ENCODE measurements at places on chromosomes 6 and 20.

- DNase-seq: no peak
Observed at GRCh38 chr6:113115196-113115595, 741.9 kb upstream of the MARCKS start.

DNA sequence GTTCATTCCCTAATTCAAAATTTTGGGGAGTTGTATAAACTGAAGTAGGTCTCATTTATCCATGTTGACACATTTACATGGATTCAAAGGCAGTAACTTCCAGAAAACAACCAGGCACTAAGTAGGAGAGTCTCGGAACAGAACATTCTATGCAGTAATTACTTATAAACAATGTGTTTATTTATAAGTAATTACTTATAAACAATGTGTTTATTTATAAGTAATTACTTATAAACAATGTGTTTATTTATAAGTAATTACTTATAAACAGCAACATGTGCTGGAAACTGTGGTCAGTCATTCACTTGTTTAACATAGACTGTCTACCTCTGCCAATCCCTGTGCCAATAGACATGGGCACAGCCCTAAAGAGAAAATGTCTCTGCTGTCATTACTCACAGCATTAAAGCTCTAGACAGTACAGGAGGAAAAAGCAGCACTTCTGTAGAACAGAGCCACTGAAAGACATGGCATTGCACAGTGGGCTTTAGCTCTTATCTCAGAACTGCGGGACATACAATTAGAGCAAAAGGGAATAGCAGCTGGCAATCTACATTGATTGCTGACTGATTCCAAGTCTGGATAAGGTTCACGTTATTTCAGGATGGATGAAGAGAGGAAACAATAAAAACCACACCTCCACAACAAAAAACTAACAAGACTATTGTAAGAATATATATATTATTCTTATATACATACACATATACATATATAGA is 188.2 kb downstream of the WDR27 start:
- DNase-seq: no peak

DNA sequence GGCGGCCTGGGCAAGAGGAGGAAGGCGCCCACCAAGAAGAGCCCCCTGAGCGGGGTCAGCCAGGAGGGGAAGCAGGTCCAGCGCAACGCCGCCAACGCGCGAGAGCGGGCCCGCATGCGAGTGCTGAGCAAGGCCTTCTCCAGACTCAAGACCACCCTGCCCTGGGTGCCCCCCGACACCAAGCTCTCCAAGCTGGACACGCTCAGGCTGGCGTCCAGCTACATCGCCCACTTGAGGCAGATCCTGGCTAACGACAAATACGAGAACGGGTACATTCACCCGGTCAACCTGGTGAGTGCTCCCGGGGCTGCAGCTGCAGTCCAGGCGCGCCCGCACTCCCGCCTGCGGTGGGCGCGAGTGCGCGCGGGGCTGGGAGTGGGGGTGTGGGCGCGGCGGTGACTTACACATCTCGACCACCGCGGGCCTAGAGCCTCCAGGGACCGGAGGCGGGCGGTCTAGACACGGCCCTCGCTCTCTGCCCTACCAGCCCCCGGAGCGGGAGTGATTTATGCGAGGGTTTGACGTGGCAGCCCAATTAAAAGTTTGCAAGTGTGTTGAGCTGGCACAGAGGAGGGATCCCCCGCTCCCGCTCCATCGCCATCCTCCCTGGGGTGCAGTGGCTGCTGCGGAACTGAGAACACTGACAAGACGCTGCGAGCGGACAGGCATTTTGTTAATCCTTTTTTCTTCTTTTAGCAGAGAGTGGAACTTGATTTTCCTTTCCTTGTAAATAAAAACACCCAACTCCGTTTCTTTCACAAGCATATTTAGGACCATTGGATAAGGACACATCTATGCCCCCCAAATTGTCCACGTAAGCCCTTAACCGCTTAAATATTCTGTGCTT is 867 bp downstream of the TCF21 start:
- DNase-seq: peak; percentile 37

GRCh38 chr6:30231067-30231466 is 17.9 kb upstream of the TRIM26 start:
- no peak for DNase-seq

- DNase-seq: no peak
Observed at GRCh38 chr20:4014031-4014474, 1.3 kb downstream of the RNF24 start.

- peak; percentile 71 for DNase-seq
Observed at GRCh38 chr20:21505161-21505809, 8.6 kb downstream of the NKX2-2 start.

DNA sequence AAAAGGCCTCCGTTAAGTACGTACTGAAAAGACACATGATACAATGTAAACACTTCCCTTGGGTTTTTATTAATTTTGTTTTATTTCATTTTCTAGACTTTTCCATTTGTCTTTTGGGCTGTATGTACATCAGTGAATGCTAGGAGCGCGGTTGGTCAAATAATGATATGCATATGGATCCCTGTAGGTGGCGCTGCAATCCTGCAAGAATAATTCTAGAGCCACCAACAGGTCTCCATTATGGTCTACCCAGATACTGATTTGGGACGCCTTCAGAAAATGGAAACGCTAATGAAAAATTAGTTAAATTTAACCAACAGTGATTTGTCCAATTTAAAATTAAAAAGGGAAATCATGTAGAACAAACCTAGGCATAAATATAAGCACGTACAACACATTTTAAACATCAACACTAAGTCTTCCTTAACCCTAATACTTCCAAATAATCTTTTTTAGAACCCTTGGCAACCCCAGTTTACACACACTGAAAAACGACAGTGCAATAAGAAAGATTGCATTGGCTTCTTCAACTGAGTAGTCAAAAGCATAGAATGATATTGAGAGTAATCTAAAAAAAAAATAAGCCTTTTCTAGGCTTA is 433.5 kb downstream of the RFPL4B start:
- DNase-seq: peak; percentile 89

- DNase-seq: no peak
Observed at GRCh38 chr20:750801-751200, 17.5 kb downstream of the SLC52A3 start.

DNA sequence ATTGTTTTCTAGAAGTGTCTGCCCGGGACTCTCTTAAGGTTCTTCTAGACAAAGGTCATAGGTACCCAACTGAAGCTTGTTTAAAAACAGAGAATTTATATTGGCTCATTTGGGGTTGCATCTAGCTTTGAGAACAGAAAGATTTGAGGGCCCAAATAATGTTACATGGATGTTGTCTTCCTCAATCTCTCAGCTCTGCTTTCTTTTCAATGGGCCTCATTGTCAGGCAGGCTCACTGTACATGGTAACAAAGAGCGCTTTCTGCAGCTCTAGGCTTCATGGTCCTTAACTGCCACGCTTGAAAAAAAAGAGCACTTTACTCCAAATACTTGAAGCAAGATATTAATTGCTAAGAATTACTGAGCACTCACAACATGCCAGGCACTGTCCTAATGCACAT is 22.2 kb downstream of the NHLRC1 start:
- DNase-seq: no peak

DNA sequence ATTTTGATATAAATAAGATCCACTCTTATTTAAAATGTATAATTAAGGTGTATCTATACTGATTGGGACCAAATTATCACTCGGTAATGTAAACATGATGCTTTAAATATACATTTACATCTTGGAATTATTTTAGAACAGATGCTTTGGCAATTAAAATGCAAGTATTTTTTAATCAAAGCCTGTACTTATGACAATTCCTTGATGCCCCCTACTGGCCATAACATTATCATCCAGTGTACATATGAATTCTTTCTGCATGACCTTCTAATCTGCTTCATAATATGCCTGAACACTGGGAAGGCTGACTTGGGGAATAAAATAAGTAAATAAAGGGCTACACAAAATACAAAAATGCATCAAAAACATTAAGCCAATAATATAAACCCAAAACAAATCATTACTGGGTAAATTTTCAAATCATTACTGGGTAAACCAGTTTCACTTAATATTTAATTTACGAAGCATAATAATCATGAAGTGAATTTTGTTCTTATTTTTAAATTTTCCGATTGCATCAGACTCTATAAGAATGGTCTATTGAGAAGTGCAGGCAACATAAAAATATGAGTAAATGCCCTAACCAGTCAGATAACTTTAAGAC is 65.1 kb downstream of the CGA start:
- DNase-seq: no peak
